ENCODE measurements at places on chromosomes 2 and 18. TPM values are rescaled to one million over a fixed set of nuclear protein-coding genes. Genes with fewer than 3 reads are reported as not detected.

- no peak for DNase-seq
These were observed 17.6 kb upstream of the ZAP70 start for GRCh38 chr2:97695744-97696143.

DNA sequence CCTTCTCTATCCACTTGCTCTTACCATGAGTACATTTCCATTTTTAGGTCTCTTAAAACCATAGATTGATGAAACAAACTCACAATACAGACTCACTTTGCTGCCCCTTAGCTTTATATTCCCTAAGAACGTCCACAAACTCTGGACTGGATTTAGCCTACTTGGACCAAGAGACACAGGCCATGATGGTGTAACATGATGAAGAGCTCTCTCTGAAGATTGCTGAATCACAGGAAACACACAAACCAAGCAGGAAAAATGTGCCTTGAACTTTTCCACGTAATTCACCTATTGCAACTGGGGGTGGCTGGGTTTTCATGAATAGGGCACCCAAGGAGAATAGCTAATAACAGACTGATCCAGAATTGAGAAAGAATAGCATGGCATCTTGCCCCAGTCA lies 201.7 kb upstream of the RBBP8 start:
- DNase-seq = no peak

- DNase-seq = no peak
These were observed 577 bp upstream of the GLI2 start for GRCh38 chr2:120734930-120735651.

DNA sequence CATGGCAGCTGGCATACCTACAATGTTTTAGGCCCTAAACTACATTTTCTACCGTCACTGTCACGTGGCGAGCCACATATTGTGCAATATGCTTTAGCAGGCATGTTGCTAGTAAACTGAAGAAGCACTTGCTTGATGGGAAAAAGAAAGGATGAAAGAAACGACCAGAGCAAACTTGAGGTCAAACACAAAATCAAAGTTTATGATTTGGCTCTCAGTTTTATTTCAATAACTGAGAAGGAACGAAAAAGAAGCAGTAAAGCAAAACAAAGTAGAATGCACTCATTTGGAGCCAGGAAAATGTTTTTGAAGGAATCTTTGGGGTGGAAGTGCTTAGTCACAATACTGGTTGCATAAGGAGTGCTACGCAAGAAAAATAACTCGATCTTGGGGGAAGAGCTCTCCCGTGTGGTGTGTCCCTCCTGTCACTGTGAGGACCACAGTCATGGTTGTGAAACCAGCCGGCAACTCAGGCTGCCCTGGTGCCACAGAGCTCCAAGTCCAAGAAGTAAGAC lies 349.8 kb downstream of the RBM43 start:
- DNase-seq = no peak

- DNase-seq = no peak
These were observed 361.4 kb downstream of the DCC start for GRCh38 chr18:52701219-52701935.

The IGFBP5 gene
- not detected for total RNA-seq

Measured in CD4-positive, alpha-beta memory T cell (primary cell).